CD4-positive, alpha-beta memory T cell (primary cell): ENCODE measurements at places on chromosomes 16 and 17.
A peak's percentile ranks its signal among the peaks of the same experiment; 100 is the strongest.

GRCh38 chr17:36629252-36629847 lies 28.0 kb downstream of the MRM1 start:
- peak; percentile 70 for DNase-seq

GRCh38 chr17:37318931-37319594 lies 56.7 kb upstream of the C17orf78 start:
- no peak for DNase-seq

DNA sequence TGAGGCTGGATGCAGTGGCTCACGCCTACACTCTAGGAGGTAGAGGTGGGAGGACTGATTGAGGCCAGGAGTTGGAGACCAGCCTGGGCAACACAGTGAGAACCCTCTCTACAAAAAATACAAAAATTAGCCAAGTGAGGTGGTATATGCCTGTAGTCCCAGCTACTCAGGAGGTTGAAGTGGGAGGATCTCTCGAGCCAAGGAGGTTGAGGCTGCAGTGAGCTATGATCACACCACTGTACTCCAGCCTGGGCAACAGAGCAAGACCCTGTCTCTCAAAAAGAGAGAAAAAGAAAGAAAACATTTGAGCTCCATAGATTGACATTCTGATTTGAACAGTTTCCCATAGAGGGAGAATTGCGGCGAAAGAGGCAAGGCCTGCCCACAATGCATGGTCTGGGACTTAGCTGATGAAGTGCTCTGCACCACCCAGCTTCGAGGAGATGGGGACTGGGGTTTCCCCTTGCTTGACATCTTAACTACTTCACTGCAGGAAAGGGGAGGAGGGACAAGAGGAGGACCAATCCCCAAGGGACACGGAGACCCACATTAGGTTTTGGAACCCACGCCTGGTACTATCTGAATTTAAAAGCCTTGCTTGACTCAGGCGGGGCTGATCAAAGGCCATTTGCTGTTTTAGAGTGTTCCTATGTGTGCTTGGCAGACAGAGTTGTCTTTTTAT lies 21.7 kb downstream of the MSI2 start:
- DNase-seq = no peak

GRCh38 chr17:74386386-74386785 lies 19.1 kb downstream of the GPR142 start:
- no peak for DNase-seq

GRCh38 chr17:79183293-79184158 lies 108.9 kb downstream of the ENGASE start:
- no peak for DNase-seq

DNA sequence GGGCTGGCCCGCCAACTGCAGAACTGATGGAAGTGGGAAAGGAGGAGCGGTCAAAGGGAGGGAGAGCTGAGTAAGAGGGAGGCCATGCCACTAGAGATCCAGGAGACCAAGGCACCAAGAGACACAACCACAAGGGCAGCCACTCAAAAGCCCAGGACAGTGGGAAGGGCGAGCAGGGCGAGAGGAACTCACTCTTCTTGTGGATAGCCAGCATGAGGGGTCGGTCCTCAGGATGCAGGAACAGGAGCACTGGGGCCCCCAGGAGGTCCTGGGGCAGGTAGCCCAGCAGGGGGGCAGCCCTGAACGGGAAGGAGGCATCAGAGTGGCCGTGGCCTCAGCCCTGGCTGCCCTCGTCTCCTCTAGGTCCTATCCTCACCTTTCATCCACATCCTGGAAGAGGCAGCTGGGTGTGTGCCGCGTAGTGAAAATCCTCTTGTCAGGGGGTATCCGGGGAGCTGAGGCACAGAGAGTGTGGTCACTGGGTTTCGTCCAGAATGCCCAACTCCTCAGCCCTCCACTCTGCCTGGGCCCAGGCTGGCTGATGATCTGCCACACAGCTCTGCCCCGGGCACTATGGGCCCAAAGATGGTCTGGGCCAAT lies 4.3 kb downstream of the PER1 start:
- no peak for DNase-seq

DNA sequence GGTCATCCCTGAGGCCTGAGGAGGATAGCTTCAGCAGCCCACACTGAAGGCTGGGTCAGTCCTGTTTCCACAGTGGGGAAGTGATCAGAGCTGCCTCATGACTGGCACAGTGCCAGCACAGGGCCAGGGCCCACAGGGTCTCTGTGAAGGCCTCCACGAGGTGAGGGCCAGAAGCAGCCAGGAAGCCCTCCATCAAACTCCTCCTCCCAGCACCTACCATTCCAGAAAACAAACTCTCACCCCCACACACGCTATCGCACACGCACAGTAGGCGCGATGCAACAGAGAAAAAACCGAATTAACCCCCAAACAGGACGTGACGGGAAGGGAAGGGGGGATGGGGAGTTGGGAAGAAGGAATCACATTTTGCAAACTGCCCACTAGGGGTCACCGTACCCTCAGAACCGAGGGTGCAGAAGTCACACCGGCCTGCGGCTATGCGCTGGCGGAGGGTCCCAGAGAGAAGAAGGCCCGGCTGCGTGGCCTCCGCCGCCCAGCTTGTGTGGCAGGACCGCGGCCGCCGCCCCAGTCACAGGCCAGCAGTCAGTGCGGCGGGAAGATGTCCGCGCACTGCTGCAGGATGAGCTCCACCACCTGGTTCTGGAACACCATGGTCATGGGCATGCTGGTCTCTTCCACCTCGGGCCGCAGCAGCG lies 37.6 kb downstream of the ARHGAP27 start:
- DNase-seq = peak; percentile 26

DNA sequence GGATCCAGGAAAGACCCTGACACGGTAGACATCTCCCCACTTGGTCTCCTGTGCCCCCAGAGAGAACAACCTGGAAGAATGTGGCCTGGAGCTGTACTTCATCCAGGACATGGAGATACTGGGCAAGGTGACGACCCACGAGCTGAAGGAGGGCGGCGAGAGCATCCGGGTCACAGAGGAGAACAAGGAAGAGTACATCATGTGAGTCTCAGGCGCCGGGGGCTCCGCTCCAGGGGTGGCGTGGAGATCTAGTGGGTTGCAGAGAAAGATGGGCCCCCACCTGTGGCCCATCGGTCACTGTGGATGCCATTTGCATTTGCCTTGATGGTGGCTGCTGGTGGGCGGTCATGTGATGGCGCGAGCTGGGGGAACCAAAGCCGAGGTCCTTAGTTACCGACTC lies 14.9 kb upstream of the CLEC18A start:
- no peak for DNase-seq

GRCh38 chr16:57253466-57253865 lies 8.4 kb downstream of the ARL2BP start:
- DNase-seq = no peak

GRCh38 chr17:40174514-40174913 lies 2.8 kb upstream of the RAPGEFL1 start:
- DNase-seq = no peak

GRCh38 chr17:38439436-38439835 lies 11.2 kb downstream of the ARHGAP23 start:
- no peak for DNase-seq

GRCh38 chr17:3828151-3828851 lies 17.7 kb downstream of the NCBP3 start:
- DNase-seq = no peak

GRCh38 chr17:60391471-60392041 lies 377 bp downstream of the USP32 start:
- no peak for DNase-seq

- no peak for DNase-seq
These were observed 262.5 kb downstream of the CBLN1 start for GRCh38 chr16:49019081-49019633.

DNA sequence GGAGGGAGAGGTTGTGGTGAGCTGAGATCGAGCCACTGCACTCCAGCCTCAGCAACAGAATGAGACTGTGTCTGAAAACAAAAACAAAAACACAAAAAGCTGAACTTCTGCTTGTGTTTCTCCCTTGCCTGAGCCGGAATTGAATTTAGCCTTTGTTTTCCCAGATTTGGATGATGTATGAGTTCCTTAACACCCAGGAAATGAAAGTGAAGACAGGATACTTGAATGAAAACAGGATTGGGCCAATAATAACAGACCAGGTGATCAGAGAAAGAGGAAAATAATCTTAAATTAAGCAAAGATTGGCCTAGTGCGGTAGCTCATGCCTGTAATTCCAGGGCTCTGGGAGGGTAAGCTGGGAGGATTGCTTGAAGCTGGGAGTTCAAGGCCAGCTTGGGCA lies 1.6 kb upstream of the NUPR1 start:
- DNase-seq = no peak

- DNase-seq = no peak
These were observed 40.1 kb downstream of the YPEL2 start for GRCh38 chr17:59371416-59372100.

GRCh38 chr16:8998108-8998507 lies 34.4 kb upstream of the USP7 start:
- DNase-seq = no peak

- no peak for DNase-seq
These were observed 59.2 kb downstream of the TBC1D16 start for GRCh38 chr17:79976451-79976850.

DNA sequence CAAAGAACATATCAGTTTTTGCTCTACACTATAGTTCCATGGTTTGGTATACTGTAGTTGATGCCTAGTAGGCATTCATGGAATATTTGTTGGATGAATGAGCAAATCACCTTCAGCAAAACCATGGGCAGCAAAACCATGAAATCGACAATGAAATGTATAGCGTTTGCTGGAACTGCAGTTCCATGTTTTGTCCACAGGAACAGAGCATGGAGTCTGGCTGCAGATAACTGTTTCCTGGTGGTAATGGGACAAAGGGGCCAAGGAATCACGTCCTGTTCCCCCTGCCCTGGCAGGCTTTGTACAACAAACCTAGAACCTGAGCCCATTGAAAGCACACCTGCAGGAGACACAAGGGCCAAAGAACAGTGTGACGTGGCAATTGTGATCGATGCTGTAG lies 101.1 kb downstream of the USP31 start:
- DNase-seq = no peak

- DNase-seq = no peak
These were observed 567 bp downstream of the HSD17B1 start for GRCh38 chr17:42553161-42553818.

DNA sequence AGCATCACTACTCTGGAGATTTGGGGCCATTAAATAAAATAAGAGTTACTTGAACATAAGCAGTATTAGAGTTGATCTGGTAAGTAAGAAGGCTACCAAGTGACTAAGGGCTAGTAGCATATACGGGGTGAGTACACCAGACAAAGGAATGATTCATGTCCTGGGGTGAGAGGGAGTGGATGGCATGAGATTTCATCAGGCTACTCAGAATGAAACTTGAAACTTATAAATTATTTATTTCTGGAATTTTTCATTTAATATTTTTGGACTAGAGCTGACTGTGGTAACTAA lies 2.3 kb downstream of the SLFN5 start:
- no peak for DNase-seq

GRCh38 chr17:9244066-9245052 lies 223.0 kb downstream of the NTN1 start:
- DNase-seq = no peak

DNA sequence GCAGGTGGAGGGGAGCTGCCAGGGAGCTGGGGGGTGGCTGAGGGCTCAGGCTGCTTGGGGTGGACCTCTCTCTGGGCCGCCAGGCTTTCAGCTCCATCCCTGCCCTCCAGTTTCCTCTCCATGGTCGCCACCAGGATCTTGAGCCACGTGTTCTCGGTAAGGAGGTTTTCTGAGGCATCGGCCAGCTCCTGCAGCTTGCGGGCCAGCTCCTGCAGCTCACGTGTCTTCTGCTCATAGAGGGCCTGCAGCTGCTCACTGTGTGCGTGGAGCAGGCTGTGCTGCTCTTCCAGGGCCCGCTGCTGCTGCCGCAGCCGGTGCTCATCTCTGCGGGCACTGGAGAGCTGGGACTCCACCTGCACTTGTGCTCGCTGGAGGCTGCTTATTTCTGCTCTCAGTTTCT lies 11.0 kb downstream of the SNN start:
- DNase-seq = no peak

GRCh38 chr17:36593656-36594316 lies 2.1 kb downstream of the DHRS11 start:
- DNase-seq = no peak

- no peak for DNase-seq
These were observed 1.5 kb upstream of the SOX9 start for GRCh38 chr17:72119077-72119872.

- no peak for DNase-seq
These were observed 16.9 kb downstream of the EEF2K start for GRCh38 chr16:22222998-22223397.

GRCh38 chr17:27345141-27345904 lies 51.4 kb downstream of the WSB1 start:
- DNase-seq = no peak

- no peak for DNase-seq
These were observed 71.7 kb upstream of the NACA2 start for GRCh38 chr17:61662741-61663140.

DNA sequence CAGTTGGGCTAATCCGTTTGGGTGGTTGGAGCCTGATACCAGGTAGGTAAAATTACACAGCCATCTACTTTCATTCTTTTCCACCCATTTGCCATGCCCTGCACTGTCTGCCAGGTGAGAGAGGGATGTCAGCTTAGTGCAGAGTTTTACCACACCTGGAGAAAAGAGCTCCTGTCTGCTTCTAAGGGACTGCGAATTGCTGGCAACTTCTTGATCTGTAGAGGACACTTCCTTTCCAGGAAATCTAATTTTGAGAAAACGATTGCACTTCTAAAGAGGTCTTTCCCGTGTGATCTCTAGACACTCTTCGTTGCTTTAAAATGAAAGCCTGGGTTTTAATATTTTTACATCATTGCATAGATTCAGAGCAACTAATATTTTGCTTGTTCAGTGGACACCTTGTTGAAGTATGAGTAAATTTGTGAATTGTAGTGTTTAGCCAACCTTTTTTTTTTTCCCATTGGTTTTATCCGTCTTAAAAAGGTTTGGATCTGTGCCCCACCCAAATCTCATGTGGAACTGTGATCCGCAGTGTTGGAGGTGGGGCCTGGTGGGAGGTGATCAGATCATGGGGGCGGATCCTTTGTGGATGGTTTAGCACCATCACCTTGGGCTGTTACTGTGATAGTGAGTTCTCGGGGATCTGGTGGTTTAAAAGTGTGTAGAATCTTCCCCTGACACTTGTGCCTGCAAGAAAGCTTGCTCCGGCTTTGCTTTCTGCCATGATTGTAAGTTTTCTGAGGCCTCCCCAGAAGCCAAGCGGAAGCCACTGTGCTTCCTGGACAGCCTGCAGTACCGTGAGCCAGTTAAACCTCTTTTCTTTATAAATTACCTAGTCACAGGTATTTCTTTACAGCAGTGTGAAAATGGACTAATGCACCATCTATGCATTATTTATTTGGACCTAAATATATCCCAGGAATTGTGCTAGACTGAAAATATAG lies 104.6 kb downstream of the PRKCA start:
- DNase-seq = no peak

DNA sequence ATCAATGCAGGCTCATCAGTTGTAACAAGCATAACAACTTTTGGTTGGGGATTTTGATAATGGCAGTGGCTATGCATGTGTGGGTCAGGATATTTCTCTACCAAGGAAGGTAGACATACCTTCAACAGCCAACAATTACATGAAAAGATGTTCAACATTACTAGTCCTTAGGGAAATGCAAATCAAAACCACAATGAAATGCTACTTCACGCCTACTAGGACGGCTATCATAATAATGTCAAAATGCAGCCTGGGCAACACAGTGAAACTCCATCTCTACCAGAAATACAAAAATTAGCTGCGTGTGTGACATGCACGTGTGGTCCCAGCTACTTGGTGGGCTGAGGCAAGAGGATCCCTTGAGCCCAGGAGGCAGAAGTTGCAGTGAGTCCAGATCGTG lies 7.3 kb upstream of the SLC5A10 start:
- no peak for DNase-seq
